Amygdala (tissue), 56 donors: ENCODE measurements at places on chromosomes 4 and X.

- DNase-seq, result no peak
Measured at GRCh38 chr4:159248384-159249178, 145.7 kb downstream of the RAPGEF2 start.

DNA sequence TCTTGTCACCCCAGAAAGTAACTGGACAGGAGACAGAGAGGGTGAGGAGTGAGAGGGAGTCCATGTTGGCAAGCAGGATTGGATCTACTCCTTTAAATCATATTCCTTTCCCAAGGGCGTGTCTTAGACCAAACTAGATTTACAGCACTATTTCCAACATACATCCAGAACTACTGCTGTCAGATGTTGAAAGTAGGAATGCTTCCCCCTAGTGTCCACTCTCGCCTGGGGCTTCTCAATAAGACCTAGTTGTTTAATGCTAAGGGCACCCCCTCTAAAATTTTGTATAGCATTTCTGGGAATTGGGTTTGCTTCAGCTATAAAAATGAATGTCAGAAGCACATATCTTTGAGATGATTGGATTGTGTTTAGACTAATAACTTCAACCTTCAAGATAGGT is 13.3 kb downstream of the OFD1 start:
- peak; percentile 12 for DNase-seq

GRCh38 chr4:63607169-63607872 is 801.9 kb downstream of the TECRL start:
- DNase-seq, result no peak

DNA sequence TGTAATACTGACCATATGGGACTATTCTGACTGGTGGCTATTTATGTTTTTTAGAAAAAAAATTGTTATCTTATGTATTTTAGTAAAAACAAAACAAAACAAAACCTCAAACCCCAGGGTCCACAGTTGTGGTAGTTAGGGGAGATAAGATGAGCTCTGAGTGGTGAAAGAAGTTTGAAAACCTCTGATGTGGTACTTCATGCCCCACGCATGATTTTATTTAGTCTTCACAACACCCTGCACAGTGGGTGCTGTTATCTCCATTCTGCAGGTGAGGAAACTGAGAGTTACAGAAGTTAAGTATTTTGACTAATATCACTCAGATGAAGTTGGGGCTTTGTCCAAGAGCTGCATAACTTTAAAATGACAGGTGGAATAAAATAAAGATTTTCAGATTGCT is 230.6 kb upstream of the TRPC5 start:
- DNase-seq, result no peak

DNA sequence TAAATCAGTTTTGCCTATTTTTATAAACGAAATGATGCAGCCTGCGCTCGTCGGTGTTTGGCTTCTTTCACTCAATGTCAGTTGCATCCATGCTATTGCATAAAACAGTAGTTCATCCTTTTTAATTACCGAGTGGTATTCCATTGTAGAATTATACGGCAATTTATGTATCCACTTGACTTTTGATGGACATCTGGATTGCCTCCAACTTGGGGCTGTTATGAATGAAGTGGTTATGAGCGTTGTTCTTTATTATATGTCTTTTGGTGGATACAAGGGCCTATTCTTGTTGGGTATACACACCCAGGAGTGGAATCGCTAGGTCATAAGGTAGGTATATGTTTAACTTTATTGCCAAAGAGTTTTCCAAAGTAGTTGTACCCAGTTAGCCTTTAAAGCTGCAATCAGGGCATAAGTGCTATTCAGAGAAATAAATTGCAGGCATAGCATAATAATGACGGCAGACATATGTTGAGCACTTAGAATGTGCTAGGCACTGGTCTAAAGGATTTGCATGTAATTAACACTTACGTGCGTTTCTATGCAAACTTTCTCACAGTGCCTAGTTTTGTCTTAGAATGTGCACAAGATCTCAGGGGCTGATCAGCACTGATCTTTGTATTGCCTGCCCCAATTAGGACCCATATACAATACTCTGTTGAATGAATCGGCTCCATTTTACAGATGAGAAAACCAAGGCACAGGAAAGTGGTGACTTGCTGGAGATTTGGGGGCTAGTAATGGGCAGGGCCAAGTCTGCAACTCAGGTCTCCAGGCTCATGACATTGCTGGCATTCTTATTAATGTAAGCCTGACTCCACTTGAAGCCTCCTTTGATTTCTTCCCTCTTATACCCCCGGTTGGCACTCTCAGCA is 407.0 kb downstream of the BCOR start:
- no peak for DNase-seq

DNA sequence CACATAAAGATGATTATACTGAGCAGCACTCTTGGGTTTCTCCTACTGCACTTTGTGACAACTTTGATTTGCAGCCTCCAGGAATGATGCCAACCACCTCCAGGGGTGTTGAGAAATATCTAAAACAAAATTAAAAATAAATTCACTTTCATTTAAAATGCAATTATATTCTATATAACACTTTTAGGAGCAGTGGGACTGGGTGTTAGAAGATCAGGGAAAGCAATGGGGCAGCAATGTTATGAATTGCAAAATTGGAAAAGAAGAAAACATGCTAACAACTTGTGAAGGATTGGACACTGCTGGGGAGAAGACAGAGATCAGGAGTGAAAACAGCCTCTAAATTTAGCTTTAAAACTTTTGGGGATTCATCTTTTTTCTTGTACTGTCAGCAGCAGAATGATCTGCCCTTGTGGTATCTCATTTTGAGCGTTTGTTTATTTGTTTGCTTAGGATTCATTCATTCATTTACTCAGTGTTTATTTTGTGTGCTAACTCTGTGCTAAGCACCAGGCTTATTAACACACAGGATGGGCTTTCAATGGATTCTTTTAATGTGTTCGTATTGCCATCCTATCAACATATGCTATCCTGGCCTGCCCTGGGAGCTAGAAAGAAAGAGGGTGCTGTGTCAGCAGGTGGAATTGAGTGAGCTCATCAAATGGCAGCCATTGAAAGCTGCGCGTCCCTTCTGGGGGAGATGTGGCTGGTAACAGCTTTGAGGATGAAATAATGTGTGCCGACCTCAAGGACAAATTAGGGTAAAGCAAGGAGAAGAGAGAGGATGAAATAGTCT is 96.5 kb downstream of the FRMPD4 start:
- no peak for DNase-seq

- DNase-seq, result no peak
Measured at GRCh38 chr4:76723373-76723772, 174.6 kb downstream of the SOWAHB start.

GRCh38 chr4:89528526-89529133 is 221.0 kb upstream of the GPRIN3 start:
- DNase-seq, result no peak

DNA sequence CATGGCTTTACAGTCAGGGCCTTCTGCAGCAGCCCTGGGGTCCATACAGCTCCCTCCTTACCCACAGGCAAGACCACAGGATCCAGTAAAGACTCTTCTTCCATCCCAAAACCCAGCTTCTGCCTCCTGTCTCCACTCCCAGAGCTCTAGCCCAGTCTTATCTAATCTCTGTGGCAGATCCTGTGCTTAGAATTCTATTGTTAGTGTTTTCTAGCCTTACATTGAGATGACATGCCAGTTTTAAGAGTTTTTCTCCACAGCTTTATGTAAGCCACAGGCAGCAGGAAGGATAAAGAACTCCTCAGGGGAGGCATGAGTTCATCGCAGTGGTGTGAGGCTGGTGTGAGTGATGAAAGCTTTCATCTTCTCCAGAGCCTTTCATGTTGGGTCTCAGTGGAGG is 129.1 kb downstream of the RCHY1 start:
- no peak for DNase-seq

GRCh38 chr4:101346351-101347266 is 717 bp downstream of the PPP3CA start:
- DNase-seq, result peak; percentile 50

DNA sequence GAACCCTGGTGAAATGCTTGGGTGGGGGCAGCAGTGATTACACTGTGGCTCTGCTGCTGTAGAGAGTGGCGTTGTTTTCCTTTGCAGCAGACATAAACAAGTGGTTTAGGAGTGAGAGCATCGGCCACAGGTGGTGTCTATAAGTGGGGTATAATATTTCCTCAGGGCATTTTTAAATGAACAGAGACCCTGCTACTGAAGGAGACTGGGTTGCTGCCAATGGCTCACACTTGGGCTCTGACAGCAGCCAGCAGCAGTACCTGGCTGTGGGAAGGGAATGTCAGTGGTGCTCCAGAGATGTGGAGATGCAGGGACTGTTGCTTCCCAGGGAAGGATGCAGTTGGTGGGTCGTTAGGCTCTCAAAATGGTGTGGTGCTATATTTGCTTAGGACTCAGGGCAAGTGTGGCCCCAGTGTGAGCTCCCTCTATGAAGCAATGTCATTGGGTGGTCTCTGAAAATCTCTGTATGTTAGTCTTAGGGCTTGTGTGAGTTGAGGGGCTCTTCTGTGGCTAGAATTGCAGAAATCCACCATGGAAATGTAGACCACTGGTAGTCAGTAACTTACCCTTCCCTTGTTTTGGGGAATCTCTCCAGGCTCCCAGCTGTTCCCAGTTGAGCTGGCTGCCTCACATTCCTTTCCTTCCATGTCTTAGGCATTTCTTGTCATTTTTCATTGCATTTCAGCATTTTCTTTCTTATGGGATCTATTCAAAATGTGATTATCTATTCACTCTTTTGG is 1023.0 kb upstream of the GRID2 start:
- DNase-seq, result no peak

DNA sequence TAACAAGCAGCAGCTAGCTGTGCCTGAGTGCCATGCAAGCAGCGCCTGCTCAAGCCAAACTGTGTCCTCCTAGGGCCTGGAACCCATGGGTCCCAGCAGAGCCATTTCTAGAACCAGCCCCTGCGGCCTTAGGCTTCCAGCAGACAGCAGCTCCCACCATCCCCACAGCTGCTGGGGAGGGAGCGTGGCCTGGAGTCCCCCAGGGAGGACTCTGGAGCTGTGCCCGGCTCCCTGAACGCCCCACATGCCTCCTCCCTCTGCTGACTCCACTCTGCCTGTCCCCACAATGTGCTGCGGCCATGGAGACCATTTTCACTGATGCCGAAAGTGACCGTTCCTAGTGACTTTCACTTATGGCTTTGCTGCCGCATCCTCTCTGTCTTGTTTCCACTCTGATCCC is 45.9 kb downstream of the GAK start:
- DNase-seq, result no peak

DNA sequence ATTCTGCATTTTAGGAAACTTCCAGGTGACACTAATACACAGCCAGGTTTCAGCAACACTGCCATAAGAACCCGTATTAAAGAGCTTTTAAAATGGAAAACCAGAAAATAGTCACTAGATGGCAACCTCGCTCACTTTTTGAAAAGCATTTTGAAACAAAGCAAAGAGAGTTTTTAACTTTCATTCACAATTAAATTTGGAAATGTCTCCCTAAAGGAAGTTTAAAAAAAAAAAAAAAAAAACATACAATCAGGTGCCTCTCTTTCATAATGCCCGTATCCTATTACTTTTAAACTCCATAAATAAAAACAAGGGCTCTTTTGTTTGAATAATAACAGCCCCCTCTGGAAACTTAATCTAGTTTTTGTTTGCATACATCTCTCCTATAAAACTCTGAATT is 20.3 kb downstream of the MEPE start:
- no peak for DNase-seq

DNA sequence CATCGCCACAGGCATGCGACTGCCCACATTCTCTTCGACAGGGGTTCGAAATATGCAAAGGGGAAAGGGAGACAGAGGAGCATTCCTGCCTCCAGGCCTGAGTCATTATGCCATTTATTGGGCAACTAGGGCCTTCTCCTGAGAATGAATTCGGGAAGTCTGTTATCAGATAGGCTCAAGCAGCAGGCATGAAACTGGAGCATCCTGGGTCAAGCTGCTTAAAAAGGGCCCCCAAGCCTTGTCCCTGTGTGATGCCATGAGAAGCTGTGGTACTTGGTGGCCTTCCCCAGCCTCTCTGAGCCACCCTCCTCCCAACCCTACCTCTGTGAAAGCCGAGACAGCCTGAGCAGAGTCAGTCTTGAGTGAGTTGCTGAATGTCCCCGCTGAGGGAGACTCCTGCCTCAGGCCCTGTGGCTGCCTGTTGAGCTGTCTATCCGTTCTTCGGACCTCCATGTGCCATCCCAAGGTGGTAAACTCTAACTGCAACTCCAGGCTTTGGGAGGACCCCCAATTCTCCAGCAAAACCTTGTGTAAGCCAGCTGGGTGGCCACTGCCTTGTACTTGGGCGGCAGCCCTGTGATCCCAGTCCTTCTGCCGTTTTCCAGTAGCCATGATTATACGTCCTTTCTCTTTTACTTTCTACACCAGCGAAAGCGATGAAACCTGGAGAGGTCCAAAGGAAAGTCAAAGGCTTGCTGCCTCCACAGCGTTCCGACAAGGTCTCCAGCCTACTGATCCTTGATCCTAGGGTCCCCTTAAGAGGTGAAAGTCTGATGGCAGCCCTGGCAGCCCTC is 37.7 kb downstream of the NBDY start:
- DNase-seq, result no peak

DNA sequence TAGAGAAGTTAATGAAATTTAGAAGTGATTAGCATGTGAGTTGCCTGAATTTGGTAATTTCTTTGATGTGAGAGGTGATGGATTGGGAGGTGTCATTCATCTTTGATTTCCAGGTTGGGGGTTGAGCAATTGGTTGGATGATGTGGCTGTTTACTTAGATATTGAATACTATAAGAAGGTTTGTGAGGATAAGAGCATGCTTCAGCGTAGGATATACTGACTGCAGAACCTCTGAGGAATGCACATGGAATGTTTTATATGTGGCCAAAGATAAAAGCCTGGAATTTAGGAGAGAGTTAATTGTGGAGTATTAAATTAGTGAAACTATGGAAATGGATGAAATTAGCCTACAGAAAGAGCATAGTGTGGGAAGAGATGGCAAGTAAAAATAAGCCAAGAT is 165.4 kb upstream of the MAD2L1 start:
- no peak for DNase-seq

- no peak for DNase-seq
Measured at GRCh38 chr4:182346675-182347375, 103.6 kb downstream of the TENM3 start.

DNA sequence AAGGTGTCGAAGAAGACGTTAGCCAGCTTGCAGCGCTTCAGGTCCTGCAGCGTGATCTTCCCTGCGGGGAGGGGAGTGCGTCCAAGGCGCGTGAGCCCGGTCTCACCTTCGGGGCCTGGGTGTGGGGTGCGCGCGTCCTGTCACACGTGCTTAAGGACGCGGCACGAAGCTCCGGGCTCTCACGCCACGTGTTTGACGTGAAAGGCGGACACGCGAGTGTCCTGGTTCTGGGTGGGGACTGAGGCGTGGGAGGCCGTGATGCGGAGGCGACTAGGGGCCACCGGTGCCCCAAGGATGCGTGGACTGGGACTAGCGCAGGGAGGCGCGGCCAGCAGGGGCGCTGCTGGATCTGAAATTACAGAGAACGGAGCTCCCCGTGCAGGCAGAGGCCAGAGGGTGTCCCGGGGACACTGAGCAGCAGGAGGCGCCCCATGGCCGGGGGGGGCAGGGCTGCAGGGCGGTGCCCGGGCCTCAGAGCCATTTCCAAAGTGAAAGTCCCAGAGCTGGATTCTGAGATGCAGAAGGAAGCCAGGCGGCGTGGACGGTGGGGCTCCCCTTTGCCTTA is 20.3 kb upstream of the GTPBP6 start:
- no peak for DNase-seq

- DNase-seq, result no peak
Measured at GRCh38 chr4:150867148-150867547, 147.9 kb downstream of the LRBA start.
